ENCODE measurements at places on chromosomes 2 and 18. TPM values are rescaled to one million over a fixed set of nuclear protein-coding genes. Genes with fewer than 3 reads are reported as not detected.

Gene KLHL14
- total RNA-seq: not detected

- DNase-seq: no peak
- no peaks in the 10 kb centered on the region for H3K36me3 ChIP-seq
- H3K27ac ChIP-seq: no peak overlapping the region
- no peaks in the 10 kb centered on the region for H3K27me3 ChIP-seq
- no peak overlapping the region for H3K4me3 ChIP-seq
Measured at GRCh38 chr2:83143946-83144345, 1315.1 kb downstream of the SUCLG1 start.

DNA sequence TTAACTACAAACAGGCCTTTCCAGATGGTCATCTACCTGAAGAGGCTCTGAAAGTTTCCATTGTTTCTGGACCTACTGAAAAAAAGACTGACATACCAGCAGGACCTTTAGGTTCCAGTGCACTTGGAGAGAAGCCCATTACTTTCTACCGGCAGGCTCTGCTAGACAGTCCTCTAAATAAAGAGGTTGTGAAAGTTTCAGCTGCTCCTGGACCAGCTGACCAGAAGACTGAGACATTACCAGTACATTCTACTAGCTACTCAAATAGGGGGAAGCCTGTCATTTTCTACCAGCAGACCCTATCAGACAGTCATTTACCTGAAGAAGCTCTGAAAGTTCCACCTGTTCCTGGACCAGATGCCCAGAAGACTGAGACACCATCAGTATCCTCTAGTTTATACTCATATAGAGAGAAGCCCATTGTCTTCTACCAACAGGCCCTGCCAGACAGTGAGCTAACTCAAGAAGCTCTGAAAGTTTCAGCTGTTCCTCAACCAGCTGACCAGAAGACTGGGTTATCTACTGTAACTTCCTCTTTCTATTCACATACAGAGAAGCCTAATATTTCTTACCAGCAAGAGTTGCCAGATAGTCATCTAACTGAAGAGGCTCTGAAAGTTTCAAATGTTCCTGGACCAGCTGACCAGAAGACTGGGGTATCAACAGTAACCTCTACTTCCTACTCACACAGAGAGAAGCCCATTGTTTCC lies 65.8 kb downstream of the ALMS1 start:
- H3K4me3 ChIP-seq: no peak overlapping the region
- no peaks in the 10 kb centered on the region for H3K27me3 ChIP-seq
- peaks cover 53% of the 10 kb centered on the region for H3K36me3 ChIP-seq
- no peaks in the 10 kb centered on the region for H3K4me1 ChIP-seq
- no peak for DNase-seq

GRCh38 chr2:222904557-222905258 lies 43.9 kb downstream of the ACSL3 start:
- no peak overlapping the region for H3K27ac ChIP-seq
- H3K4me1 ChIP-seq: peaks cover 13% of the 10 kb centered on the region
- no peaks in the 10 kb centered on the region for H3K27me3 ChIP-seq
- no peak overlapping the region for H3K4me3 ChIP-seq
- no peak for DNase-seq
- peaks cover 8% of the 10 kb centered on the region for H3K36me3 ChIP-seq

DNA sequence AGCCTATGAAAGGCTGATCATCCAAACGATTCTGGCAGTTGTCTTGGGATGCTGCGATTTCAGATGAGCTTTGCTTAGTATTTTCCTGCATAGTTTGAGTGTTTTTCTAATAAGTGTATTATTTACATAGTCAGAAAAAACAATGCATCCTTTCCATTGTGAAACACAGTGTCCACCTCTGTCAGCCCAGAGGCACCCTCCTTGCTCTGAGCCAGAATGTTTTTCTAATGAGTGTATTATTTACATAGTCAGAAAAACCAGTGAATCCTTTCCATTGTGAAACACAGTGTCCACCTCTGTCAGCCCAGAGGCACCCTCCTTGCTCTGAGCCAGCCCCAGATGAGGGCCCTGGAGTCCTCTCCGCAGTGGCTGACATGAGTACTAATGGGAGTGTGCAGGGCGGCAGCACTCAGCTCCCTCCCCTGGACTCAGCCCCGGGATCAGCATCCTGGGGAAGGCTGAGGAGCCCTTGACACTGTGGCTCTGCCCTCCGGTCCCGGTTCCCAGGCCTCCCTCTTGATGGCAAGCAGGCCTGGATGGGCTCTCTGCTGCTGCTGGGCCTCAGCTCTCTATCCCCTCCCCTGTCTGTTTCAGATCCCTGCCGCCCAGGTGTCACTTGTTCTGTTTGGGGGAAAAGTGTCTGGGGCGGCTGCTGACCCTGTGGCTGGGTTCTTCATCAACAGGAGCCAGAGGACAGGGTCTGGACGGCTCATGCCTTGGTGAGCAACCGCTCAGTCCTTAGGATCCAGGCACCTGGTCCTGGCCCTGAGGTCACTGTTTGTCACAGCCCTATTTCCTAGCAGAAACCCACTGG lies 5.9 kb downstream of the MFSD2B start:
- H3K36me3 ChIP-seq: no peaks in the 10 kb centered on the region
- H3K4me1 ChIP-seq: no peaks in the 10 kb centered on the region
- no peak overlapping the region for H3K4me3 ChIP-seq
- H3K27ac ChIP-seq: no peak overlapping the region
- no peak for DNase-seq

DNA sequence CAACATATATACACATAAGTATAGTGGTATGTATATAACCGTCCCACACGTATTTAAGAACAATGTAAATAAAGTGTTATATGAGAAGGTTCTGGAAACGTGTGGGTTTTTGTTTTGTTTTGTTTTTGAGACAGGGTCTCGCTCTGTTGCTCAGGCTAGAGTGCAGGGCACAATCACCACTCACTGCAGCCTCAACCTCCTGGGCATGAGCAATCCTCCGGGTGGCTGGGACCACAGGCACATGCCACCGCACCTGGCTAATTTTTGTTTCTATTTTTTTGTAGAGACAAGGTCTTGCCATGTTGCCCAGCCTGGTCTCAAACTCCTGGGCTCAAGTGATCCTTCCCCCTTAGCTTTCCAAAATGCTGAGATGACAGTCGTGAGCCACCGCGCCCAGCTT lies 6.2 kb downstream of the ADAM17 start:
- H3K36me3 ChIP-seq: no peaks in the 10 kb centered on the region
- no peaks in the 10 kb centered on the region for H3K27me3 ChIP-seq
- no peak overlapping the region for H3K4me3 ChIP-seq
- no peak for DNase-seq

- no peak overlapping the region for H3K4me3 ChIP-seq
- H3K27ac ChIP-seq: no peak overlapping the region
- peaks cover 2% of the 10 kb centered on the region for H3K27me3 ChIP-seq
- DNase-seq: no peak
Measured at GRCh38 chr2:232030229-232030628, 68.7 kb downstream of the DIS3L2 start.
